CD4-positive, alpha-beta T cell treated with Interferon gamma for 1 hour (primary cell): ENCODE measurements at places on chromosomes 13 and 19.

DNA sequence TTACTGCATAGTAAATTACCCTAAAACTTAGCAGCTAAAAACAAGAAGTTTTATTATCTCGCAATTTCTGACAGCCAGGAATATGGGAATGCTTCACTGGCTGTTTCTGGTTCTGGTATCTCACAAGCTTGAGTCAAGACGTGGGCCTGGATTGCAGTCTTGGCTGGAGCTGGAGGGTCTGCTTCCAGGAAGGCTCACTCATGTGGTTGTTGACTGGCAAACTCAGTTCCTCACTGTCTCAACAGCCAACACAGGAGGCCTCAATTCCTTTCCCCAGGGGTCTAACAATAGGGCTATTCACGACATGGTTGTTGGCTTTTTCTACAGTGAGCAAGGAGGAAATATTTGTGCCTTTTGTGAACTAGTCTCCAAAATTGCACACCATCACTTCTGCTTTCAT is 146.3 kb downstream of the GPC5 start:
- no peak for DNase-seq

DNA sequence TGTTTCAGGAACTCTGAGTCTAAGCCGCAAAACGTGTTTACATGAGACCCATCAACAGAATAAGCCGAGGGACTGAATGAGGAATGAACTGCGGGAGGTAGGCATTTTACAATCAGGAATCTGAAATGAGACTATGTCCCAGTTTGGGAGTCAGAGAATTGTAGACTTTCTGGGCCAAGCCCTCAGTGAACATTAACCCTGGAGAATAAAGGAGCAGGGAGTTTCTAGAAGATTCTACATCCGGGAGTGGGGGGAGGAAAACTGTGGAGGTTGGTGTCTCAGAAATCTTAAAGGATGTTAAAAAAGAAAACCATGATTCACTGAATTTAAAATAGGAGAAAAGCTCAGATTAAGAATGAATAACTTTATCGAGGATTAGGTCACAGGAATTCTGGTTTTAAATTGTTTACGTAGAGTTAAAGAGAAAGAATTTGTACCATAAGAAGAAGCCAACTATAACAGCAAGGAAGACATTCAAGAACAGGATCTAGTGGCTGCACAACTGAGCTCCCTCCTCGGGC is 18.5 kb downstream of the RFX2 start:
- DNase-seq = no peak

DNA sequence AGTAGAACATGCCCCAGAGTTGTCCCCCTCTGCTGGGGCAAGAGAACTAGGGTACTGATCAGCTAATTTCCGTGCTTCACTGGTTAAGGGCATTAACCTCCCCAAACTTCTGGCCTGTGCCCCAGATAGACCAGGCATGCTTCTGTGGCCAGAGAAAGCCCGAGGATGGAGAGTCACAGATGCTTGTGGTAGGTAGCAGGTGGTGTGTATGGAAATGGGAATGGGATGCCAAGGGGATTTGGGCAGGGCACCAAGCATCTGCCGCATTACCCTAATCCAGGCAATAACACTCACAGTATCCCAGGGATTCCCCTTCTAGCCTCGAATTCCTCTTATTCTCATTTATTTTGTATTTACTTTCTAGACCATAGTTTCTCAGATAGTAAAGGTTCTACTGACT is 124.8 kb upstream of the KLF12 start:
- DNase-seq = no peak

DNA sequence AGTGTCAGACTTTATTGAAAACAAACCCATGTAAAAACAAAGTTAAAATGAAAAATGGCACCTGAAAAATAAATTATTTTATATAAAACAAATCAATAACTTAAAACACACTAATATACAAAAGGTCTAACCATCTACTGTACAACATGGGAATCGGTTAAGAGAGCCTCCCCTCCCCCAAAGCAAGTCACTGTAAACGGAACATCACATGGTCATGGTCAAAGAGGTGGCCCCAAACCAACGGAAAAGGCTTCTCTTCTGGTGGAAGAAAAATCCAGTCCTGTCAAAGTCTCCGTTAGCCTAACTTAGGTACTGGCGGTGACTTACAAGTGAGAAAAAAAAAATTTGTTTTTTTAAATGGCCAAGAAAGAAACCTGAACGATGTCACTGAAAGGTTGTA is 15.7 kb upstream of the TIMM44 start:
- no peak for DNase-seq

GRCh38 chr19:55654868-55655647 is at the start of gene U2AF2:
U2AF2 (plus strand) TSS chr19:55655035; CDS start chr19:55655105, 70 bp downstream.
- DNase-seq = peak; percentile 95

DNA sequence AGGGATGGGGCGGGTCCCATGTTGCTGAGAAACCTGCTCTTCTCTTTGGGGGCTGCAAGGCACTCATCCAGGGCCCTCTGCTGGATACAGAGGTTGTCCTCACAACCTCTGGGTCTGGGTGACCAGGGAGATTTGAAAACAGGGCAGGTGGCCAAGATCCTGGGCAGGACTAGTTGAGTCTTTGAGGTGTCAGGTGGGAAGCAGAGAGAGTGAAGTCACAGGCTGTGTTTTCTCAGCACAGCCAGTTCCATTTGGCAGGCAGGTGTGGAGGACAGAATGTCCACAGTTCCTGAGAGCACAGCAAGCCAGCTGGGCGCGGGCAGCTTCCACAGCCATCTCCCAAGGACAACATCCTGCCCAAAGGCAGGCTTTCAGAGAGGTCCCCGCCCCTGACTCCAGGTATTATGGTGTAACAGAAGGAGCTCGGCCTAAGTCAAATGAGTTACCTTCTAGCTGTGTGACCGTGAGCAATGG is 118.8 kb downstream of the NUFIP1 start:
- DNase-seq = no peak

DNA sequence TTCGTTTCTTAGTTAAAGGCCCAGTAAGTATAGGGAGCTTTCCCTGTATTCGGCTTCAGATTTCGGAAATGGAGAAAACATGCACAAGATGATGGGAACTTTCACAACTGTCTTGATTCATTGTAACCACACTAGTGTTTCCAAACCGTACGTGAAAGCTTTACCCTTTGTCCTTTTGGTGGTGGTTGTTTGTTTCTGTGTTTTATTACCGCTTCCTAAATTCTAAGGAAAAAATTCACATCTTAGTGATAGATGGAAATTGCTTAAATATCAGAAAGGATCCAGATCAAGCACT is 504 bp upstream of the VWA8 start:
- no peak for DNase-seq

DNA sequence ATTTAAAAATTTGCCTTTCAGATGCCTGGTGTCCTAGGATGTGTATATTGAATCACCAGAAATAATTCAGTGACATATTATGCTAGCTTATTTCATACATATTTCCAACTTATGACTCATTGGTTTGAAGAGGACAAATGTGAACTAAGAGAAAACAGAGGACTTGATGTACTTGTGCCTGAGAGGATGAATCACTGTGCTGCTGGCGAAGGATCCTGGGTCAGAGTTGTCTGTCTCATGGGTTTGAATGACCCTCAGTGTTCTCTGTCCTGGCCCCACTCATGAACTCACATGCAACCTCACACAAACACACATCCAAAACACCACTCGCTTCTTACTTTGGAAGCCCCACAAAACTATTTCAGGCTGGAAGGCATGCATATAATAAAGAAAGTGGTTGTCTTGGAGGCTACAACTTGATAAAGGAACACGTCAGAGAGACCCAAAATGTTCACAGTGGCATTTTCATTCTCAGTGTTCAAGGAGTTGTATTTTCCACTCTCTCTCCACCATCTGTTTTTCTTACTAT is 129.0 kb upstream of the SPRY2 start:
- peak; percentile 9 for DNase-seq

DNA sequence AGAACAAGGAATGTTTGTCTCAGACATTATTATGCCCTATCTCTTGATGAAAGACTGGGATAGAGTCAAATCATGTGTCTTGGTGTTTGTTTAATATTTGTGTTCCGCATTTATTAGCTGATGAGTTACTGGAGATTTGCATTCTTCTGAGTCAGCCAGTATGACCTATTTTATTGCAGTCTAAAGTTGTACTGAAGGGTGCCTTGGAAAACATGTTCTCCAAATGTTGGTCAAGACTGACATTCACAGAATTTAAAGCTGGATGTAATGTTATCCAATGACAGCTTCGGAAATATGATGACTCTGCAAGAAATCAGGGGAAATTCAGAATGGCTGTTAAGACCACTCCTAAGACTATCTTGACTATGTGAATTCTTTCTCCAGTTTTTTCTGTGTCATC is 134.0 kb downstream of the KCNRG start:
- DNase-seq = no peak

DNA sequence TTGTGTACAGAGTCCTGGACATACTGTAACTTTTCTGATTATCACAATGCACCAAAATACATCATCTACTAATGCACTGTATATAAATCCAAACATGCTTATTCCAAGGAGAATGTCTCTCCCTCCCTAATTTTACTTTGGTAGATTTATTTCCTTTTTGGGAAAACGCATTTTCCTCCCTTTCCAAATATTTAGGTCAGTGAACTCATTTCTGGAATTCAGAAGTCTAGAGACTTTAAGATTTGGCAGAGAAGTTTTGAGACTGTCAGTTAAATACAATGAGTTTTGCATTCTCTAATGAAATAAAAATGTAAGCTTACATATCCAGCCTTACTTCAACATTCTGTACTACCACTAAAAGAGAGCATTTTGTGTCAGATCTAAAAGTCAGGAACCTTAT is 165.8 kb upstream of the EDNRB start:
- DNase-seq = no peak

GRCh38 chr19:47697863-47698609 is 15.2 kb upstream of the EHD2 start:
- DNase-seq = peak; percentile 49

DNA sequence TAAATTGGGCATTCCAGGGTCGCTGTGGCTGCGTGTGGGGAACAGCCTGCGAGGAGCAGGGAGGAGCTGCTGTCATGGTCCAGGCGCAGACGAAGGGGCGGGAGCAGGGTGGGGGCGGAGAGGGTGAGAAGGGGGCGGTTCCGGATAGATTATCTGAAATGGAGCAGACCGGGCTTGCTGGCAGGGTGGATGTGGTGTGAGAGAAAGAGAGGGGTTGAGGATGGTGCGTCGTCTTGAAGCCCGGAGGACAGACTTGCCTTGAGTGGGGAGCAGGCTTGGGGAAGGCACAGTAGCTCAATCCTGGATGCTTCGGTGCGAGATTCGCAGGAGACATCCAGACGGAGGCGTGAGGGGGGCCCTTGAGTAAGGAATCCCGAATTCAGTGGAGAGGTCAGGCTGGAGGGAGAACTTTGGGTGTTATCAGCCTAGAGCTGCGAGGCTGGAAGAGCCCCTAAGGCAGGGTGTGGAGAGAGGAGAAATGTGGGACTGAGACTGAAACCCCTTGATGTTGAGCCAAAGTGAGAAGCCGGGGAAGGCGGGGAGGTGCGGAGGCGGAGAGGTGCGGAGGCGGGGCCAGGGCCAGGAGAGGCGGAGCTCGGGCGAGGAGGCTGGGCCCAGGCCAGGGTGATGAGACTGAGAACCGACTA is 40.6 kb downstream of the DPF1 start:
- DNase-seq = no peak

DNA sequence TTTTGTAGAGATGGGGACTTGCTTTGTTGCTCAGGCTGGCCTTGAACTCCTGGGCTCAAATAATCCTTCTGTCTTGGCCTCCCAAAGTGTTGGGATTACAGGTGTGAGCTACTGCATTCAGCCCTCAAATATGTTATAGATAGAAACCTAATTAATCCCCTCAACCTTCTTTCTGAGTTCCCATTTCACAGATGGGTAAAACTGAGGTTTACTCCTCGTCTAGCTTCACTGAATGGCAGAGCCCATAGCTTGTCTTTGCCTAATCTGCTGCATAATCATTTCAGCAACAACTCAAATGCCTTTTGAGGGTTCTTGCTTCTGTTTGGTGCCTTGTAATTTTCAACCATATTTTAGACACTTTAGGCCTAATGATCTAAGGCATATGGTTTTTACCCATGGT is 36.0 kb upstream of the ADGRE1 start:
- no peak for DNase-seq

GRCh38 chr13:51995677-51996551 is 15.3 kb downstream of the ATP7B start:
- DNase-seq = no peak

DNA sequence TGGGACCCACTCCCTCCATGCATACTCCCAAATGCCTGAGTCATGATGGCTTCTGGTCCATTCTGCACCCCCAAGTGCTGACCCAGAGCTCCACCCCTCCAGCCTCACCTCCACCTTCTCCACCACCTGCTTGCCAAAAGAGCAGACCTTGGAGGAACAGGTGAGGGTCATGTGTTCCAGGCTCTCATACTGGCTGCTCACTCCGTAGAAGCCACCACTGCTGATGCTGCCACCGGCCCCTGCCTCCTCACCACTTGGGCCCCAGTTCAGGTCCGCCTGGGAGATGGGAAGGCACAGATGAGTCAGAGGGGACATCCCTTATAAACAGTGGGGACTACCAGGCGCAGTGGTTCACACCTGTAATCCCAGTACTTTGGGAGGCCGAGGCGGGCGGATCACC is 7.9 kb downstream of the CD37 start:
- no peak for DNase-seq

DNA sequence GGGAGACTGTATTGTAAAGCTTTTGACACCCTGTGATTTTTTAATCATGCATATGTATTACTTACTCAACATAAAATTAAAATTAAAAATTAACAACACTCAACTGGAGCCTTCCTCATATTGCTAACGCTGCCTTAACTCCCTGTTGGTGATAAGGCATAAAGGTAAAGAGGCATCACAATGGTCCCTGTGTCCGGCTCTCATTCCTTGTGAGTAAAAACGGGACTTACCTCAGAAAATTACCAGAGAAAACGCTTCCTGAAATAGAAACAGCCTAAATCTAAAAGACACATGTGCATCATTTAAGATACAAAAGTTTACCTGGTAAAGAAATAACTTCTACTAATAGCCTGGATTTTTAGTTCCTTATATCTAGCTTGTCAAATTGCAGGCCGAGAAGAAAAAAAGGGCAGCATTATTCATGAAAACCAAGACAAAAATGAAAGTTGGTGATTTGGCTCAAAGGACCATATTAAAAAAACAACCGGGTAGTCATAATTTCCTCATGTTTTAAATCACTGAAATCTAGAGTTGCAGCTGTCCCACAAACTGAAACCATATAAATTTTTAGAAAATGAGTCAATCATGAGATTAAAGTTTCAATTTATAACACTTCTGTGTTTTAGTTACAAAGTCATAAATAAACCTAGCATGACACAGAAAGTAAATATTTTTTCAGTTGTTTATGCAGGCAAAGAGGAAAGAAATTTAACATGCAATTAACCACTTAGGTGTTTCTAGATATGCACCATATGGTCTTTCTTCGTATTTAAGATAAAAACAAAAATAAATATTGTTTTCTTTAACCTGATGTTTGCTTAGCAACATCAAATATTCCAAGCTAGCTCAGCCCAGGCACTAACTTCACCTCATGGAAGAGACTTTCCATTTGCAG is 94.7 kb downstream of the MIPEP start:
- DNase-seq = no peak

- no peak for DNase-seq
These were observed 318.2 kb downstream of the MYO16 start for GRCh38 chr13:108947551-108948030.

GRCh38 chr13:36959456-36960116 is 39.5 kb upstream of the SMAD9 start:
- no peak for DNase-seq
